ENCODE measurements at places on chromosomes 6 and 20. TPM values are rescaled to one million over a fixed set of nuclear protein-coding genes. Genes with fewer than 3 reads are reported as not detected.

MCM8 gene
- 17.5 TPM for total RNA-seq

KIFC1 gene
- total RNA-seq, result not detected

DOK5 gene
- 85.6 TPM for total RNA-seq

MKKS gene
- 16.8 TPM for total RNA-seq

ADGRB3 gene
- total RNA-seq, result 1.4 TPM

ARMC12 gene
- 0.45 TPM for total RNA-seq

- peak; percentile 41 for DNase-seq
Measured at GRCh38 chr6:135299256-135299655, 118.1 kb downstream of the MYB start.

DNA sequence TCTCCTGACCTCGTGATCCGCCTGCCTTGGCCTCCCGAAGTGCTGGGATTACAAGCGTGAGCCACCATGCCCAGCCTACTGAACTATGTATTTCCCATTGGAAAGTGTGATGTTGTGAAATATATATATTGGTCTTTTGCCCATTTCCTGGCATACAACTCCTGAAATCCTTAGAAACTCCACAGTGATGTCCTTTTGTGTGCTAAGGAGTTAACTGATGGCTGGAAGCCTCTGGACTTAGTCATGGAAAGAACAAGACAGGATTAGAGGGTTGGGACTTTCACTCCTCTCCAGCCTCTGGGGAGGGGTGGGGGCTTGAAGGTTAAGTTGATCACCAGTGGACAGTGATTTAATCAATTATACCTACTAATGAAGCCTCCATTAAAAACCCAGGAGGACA is 7.1 kb downstream of the PANK2 start:
- DNase-seq, result peak; percentile 71

DNA sequence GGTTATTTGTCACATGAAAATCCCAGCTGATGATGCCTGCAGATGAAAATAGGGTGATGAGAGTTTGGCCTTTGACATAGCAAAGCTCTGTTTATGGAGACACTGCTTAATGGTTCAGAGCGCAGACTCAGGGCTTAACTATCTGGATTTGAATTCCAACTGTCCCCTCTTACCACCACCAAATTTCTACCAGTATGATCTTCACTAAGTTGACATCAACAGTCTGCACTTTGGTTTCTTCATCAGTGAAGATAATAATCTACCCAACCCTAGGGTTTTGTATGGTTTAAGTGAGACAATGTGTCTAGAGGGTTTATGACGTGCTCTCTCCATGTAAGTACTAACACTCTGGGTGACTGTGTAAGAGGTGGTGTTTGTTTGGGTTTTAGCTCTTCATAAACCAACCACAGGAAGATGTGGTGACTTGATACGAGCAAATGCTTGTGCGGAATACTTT is 151.4 kb upstream of the TNFAIP3 start:
- DNase-seq, result no peak

DNA sequence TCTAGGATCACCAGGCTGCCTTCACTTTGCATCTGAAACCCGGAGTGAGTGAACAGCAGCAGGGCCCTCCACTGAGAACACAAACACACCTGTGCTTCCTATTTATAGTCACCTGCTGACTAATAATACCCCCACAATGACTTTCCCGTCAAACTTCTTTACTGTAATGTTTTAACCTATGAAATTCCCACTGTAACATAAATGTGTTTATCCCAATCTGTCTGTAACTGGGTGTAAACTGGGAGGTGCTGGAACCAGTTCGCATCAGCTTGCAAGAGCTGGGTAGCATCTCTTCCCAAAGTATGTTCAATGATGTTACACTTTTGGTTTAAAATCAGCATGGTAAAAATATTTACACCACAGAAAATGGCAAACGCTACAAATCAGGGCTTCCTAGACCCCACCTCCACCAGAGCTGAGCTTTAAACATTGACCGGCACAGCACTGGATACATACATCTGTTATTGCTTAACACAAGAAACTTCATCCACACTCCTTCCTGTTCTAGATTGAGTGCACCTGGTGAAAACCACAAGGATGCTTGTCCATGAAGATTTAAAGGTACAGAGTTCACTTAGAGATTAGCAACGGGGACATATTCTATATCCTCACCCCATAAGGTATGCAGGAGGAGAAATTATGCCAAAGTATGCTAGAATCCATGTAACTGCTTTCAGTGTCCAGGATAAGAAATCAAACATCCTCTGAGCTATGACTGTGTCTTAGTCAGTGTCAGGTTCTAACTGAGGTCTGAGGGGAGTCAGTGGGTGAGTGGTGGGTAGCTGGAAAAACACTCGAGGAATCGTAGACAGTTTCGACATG is 79.0 kb downstream of the ALDH8A1 start:
- peak; percentile 35 for DNase-seq

Measured in fibroblast of the aortic adventitia (primary cell).